ENCODE measurements at places on chromosomes 1 and 21. TPM values are rescaled to one million over a fixed set of nuclear protein-coding genes. Genes with fewer than 3 reads are reported as not detected.

- peak; percentile 65 for DNase-seq
These were observed 144.6 kb upstream of the TNR start for GRCh38 chr1:175887981-175888428.

DNA sequence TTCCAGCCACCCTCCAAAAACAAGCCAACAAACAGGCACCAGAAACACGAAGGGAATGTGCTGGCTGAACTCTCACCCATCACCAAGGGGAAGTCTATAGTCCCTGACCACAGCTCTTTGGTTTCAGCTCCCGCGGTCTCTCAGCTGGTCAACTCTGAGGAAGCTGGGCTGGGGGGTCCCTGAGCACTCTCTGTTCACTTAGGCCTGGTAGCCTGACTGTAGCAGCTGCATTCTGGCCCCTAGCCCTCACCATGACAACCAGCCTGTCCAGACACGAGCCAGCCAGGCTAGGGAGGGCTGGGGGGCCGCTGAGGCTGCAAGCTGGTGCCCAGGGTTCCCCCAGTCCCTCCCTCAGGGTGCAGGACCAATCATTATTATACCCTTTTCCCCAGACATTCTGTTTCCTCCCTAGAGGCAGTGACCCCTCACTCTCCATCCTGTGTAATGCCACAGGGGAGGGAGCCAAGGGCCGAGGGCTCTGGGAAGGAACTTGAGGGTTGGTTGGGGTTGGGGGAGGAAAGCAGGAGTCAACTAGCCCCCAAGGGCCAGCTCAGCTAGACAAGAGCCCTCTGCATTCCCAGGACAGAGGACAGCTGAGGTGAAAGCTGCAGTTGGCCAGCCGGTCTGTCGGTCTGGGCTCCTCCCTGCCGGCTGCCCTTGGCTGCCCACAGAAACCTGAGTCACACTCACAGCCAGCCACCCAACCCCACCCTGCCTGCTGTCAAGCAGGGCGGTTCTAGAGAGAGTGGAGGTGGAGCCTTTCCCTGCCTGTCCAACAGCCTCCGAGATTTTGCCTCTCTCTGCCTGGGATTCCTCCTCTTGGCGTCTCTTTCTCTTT is 1.2 kb upstream of the TRAPPC3 start:
- DNase-seq: peak; percentile 94

DNA sequence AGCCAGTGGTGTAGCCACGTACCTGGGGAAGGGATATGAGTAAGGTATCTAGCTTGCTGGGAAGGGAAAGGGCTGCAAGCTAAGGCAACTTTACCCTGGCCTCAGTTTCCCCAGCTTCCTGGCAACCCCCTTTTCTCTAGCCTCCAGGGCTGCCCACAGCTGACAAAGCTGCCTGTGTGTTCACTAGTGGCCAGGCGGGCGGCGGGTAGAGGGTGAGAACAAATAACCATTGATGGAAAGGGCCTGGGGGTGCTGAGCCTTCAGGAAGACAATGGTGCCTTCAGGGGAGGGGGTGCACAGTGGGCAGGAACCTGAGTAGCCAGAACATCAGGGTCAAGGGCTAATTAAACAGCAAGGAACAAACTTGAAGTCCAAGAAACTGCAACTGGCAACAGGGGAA is 6.1 kb downstream of the CERS2 start:
- no peak for DNase-seq

- no peak for DNase-seq
These were observed 6.6 kb downstream of the NID1 start for GRCh38 chr1:236058141-236058934.

GRCh38 chr1:193537266-193538002 is 351.0 kb upstream of the B3GALT2 start:
- DNase-seq: no peak

TARS2 gene
- 16.3 TPM for total RNA-seq

KDF1 gene
- total RNA-seq: 0.68 TPM
